ENCODE measurements at places on chromosomes 4 and X. TPM values are rescaled to one million over a fixed set of nuclear protein-coding genes. Genes with fewer than 3 reads are reported as not detected.

F8A3 gene
- 16.4 TPM for total RNA-seq

DMRTC1 gene
- not detected for total RNA-seq

SPANXN3 gene
- total RNA-seq, result not detected

NWD2 gene
- total RNA-seq, result not detected

ATP6AP1 gene
- 26.2 TPM for total RNA-seq

NUDT9 gene
- total RNA-seq, result 21.4 TPM

All from left lobe of liver (tissue), 2 donors.